ENCODE measurements at places on chromosomes 16 and 17. TPM values are rescaled to one million over a fixed set of nuclear protein-coding genes. Genes with fewer than 3 reads are reported as not detected.

DNA sequence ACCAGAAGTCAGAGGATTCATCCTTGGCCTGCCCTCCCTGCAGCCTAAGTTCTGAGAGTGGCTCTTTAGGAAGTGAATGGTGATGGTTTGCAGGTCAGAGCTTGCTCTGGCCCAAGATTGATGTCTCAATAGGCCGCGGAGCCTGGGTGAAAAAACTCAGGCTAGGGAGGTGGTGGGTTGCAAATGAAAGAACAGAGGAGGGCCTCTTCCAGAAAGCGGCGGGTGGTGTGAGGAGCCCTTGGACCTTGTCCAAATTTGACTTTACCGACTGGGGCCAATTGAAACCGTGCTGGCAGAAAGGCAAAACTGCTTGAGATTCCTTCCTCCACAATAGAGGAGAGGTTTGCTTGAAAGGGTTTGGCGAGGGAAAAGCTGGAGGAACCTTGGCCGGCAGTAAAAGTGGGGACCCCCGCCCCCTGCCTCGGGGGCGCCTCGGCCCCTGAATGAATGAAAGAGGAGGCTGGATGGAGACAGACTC, 331.3 kb downstream of the SEC14L1 start:
- no peaks in the 10 kb centered on the region for H3K27me3 ChIP-seq
- peaks cover 4% of the 10 kb centered on the region for H3K4me1 ChIP-seq
- H3K36me3 ChIP-seq, result no peaks in the 10 kb centered on the region

- H3K4me3 ChIP-seq, result no peak overlapping the region
- no peaks in the 10 kb centered on the region for H3K27me3 ChIP-seq
- no peaks in the 10 kb centered on the region for H3K36me3 ChIP-seq
- DNase-seq, result no peak
- no peak overlapping the region for H3K27ac ChIP-seq
Measured at GRCh38 chr17:58615768-58616659, 75.8 kb downstream of the TEX14 start.

GRCh38 chr16:11092788-11093571, 148.6 kb downstream of the CLEC16A start:
- H3K27ac ChIP-seq, result no peak overlapping the region
- H3K27me3 ChIP-seq, result no peaks in the 10 kb centered on the region
- H3K4me3 ChIP-seq, result no peak overlapping the region
- peak; percentile 10 for DNase-seq

DNA sequence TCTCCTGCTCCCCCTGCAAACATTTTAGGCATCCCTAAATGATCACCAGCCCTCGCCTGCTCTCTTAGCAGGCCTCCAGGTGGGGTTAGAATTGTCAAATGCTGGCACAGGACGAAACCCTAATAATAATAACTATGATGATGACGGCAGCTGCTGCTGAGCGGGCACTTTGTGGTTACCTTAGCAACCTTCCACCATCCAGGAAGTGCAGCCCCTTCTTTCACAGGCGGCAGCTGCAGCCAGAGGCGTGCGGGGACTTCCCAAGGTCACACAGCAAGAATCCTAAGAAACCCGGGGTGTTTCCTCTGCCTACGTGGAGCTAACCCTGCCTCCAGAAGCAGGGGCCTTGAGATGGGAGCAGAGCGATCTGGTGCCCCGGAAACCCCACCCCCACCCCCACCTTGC, 22.4 kb upstream of the EIF1 start:
- H3K4me3 ChIP-seq, result no peak overlapping the region
- no peaks in the 10 kb centered on the region for H3K36me3 ChIP-seq
- no peaks in the 10 kb centered on the region for H3K27me3 ChIP-seq
- H3K4me1 ChIP-seq, result no peaks in the 10 kb centered on the region
- DNase-seq, result no peak
- peak overlapping the region; percentile 85 for H3K27ac ChIP-seq

The CCL16 gene
- not detected for polyA plus RNA-seq

All from aorta (tissue), 5 donors.